ENCODE measurements at places on chromosomes 5 and 9.

- no peak for DNase-seq
Observed at GRCh38 chr9:123175854-123176629, 92.3 kb downstream of the STRBP start.

DNA sequence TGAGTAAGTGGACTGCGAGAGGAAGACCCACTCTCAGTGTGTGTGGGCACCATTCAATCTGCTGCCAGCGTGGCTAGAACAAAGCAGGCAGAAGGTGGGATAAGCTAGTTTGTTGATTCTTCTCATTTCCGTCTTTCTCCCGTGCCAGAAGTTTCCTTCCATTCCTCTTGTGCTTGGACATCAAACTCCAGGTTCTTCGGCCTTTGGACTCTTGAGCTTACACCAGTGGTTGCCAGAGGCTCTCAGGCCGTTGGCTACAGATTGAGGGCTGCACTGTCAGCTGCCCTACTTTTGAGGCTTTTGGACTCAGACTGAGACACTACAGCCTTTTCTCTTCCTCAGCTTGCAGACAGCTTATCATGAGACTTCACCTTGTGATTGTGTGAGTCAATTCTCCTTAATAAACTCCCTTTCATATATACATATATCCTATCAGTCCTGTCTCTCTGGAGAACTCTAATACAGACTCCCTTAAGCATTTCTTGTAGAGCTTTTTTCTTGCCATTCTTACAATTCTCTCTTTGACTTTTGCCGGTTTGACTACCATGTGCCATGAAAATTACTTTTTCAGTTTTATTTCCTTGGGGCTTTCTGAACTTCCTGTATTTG is 494.9 kb downstream of the PRR16 start:
- no peak for DNase-seq

DNA sequence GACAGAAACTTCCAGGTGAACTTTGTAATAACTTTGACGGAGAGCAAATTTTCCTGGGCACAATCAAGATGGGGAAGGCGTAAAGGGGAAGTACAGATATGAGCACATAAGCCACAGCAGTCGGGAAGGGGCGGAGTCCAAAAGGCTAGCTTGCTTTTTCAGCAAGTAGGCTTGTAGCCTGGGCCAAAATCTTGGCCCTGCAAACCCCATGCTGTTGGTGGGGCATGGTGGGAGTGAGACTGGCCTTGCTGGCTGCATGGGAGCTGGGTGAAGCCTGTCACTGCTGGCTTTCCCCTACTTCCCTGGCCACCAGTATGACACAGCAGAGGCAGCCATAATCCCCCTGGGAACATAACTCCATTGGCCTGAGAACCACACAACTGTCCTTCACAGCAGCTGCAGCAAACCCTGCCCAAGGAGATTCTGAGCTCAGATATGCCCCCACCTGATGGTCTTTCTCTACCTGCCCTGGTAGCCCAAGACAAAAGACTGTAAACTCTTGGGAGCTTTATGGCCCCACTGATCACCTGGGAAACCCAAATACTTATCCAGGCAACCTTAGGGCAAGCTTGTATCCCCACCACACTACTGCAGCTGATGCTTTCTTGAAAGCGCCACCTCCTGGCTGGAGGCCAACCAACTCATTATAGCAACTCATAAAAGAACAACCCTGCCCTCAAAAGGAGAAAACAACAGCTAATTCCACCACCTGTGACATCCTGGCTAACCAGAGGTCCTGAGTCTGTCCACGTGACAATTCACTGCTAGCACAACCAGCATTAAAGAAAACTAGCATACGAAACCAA is 24.0 kb downstream of the DCTN4 start:
- DNase-seq: peak; percentile 3

DNA sequence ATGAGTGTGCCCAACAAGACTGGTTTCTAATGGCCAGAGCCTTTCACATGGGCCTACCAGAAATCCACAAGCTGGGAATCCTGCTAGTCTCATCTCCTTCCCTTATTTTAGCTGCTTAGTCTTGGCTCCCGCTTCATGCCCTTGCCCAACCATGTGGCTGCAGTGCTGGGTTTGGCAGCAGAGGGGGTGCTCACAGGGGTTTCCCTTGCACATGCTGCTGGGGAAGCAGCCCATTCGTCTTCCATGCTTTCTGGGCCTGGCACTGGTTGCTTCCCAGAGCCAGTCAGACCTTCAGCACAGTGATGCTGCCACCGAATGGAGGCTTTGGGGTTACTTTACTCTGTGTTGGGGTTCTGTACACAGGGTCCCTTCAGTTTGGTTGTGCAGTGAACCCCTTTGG is 26.3 kb downstream of the SLC46A2 start:
- DNase-seq: no peak

GRCh38 chr5:109748546-109748945 is 58.8 kb downstream of the MAN2A1 start:
- DNase-seq: no peak

GRCh38 chr5:156929366-156929948 is 33.6 kb downstream of the TIMD4 start:
- no peak for DNase-seq

GRCh38 chr9:91572044-91572443 is 148.4 kb upstream of the NFIL3 start:
- no peak for DNase-seq

DNA sequence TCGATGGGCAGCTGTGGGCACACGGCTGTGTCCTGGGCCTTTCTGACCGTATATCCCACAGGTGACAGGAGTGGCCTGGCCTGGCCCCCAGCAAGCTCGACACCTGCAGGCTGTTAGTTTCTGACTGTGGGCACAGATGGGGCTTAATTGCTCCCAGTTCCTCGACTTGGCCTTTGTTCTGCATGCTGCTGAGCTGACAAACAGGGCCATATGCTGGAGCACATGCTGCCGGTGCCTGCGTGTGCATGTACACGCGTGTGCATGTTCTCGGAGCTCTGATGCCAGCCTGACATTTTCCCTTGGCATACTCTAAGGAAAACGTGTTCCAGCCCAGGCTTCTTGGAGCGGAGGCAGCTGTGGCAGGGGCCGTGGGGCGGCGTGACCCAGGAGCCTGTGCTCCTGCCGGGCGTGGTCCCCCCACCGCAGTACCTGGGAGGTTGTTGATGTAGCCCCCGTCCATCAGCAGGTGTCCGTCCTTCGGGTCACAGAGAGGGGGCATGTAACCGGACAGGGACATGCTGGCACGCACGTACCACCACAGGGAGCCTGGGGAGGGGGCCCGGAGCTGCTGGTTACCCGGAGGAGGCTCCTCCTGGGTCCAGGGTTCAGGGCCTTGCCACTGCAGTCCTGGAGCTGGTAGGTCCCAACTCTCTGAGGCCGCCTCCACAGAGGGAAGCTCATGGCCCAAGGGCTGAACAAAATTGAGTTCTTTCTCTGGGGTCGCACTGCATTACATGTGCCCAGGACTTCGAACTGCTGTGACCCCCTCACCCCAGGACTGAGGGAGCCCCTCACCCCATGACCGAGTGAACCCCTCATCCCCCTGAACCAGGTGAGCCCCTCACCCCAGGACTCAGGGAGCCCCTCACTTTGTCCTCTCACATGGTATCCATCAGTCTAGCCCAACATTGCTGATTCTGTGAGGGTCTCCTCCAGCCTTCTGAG is 4.1 kb upstream of the NSMF start:
- no peak for DNase-seq

- DNase-seq: no peak
Observed at GRCh38 chr5:88656221-88656950, 226.6 kb downstream of the MEF2C start.

- no peak for DNase-seq
Observed at GRCh38 chr9:136345281-136346156, 18.0 kb downstream of the DNLZ start.

GRCh38 chr5:53473633-53474032 is 6.8 kb upstream of the FST start:
- DNase-seq: no peak

DNA sequence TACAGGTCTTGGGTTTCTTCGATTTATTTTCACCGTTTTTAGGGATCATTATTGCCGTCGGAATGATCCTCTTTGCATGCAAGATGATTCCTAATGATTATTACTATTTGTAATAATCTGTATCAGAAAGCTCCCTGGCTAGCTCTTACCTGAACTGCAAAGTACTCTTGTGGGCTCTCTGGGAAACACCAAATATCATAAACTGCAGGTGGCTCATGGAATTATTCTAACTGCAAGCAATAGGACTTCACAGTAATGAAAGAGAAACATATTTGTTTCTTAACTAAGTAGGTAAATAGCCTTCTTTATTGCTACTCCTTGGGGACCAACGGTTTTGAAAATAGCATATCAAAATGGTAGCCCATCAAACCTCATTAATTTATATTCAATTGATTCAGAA is 219.4 kb downstream of the NFIB start:
- no peak for DNase-seq

- DNase-seq: no peak
Observed at GRCh38 chr9:96726946-96727345, 50.9 kb downstream of the ZNF510 start.

DNA sequence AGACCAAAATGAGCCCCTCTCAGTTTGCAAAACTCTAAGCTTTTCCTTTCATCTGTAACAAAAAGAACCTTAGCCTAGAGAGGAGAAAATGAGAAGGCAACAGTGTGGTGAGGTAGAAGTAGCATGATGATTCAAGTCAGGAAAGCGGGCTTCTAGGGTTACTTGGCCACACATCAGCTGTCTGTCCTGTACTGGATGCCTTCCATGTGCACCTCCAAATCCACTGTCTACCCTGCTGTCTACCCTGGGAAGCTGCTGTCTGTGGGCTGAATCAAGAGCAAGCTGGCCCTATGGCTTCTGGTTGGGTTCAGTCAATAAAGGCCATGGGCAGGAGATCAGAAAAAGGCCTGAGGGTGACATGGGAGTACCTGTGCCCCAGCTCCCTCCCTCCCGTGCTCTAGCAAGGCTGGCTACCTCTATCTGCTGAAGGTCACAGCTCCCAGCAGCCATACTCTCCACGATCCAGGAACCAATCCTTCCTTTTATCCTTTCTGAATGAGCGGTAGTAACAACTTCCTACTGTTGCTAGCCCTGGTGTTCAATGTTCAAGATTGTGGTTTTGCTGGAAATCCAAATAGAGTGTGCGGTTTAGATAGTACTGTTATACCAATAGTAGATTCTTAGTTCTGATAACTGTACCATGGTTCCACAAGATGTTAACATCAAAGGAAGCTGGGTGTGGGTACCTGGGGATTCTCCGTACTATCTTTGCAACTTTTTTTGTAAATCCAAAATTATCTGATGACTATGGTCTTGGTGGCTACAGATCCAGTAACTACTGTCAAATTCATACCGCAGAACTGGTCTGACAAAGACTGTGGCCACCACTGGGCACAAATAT is 191.0 kb downstream of the ESM1 start:
- no peak for DNase-seq

- DNase-seq: no peak
Observed at GRCh38 chr9:5500441-5501235, 9.7 kb upstream of the PDCD1LG2 start.

DNA sequence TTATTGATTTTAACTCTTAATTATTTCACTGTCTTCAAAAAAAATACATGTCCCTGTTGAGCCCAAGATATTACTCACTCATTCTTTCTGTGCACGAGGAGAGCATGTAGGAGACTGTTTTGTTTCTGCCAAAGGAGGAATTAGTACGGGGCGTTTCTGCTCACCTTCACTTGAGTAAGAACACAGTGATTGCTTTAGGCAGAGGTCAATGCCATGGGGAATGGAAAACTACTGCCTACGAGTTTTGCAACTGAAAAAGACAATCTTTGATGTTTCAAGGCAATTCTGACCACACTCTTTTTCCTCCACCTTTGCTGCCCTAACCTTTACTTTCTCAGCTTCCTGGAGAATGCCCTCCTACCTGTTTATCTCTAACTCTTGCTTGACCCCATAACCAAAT is 109.4 kb downstream of the CCDC192 start:
- no peak for DNase-seq

DNA sequence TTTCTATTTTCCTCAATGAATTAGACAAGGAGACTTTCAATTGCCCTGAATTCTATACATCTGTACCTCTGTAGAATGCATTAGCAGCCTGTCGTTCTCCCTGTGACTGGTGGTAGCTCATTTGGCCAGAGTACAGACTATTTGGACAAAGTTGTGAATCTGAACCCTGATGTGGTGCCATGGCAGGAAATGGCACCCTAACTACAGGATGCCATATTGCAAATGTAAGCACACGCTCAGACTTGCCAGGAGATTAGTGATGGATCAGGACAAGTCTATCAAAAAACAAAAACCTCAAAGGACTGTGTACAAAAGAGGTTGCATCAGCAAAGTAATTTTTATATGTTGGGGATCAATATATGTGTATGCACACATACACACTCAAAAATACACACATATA is 58.3 kb downstream of the SVEP1 start:
- DNase-seq: no peak

GRCh38 chr5:956941-957747 is 51.5 kb upstream of the NKD2 start:
- peak; percentile 4 for DNase-seq

DNA sequence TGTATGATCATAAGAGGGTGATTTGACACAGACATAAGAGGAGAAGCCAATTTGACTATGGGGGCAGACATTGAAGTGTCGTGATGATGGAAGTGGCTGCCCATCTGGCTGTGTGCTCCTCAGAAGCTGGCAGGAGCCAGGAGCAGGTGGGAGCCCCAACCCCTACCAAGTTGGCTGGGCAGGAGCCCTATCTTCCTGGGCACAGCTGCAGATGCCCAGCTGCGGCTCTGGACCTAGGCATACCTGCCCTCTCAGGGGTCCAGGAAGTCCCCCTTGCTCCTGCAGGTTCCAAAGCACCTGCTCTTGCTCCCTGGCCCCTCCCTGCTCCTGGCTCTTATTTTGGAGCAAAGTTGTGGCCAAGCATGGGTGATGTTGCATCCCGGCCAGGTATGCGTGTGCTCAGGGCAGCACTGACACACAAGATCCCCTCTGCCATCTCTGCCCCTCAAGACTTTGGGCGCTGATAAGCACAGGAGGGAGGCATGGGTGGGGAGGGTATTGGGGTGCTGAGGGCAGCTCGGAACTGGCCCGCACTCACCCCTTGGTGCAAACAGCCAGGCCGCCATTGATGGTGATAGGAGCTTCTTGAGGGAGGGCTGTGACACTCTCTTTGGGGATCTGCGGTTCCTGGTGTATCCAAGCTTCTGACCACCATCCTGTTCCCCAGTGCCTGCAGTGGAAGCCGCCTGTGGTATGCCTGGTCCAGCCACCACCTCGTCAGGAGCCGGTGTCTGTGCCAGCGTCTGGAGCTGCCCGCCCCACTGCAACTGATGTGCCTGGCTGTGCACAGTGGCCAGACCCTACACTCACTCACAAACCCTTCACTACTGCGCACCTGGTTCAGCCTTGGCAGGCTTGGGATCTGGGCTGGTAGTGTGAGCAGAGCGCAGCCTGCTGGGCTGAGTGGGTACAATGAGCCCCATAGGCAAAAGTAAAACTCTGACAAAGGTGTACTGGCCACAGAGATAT is 230.9 kb downstream of the CDH9 start:
- DNase-seq: no peak

- DNase-seq: no peak
Observed at GRCh38 chr9:130341839-130342713, 76.5 kb downstream of the HMCN2 start.
